ENCODE measurements at places on chromosomes 6 and 20. TPM values are rescaled to one million over a fixed set of nuclear protein-coding genes. Genes with fewer than 3 reads are reported as not detected.

- DNase-seq, result no peak
Measured at GRCh38 chr6:120675886-120676285, 658.4 kb downstream of the TBC1D32 start.

- DNase-seq, result no peak
Measured at GRCh38 chr6:37674161-37674560, 23.5 kb downstream of the MDGA1 start.

DNA sequence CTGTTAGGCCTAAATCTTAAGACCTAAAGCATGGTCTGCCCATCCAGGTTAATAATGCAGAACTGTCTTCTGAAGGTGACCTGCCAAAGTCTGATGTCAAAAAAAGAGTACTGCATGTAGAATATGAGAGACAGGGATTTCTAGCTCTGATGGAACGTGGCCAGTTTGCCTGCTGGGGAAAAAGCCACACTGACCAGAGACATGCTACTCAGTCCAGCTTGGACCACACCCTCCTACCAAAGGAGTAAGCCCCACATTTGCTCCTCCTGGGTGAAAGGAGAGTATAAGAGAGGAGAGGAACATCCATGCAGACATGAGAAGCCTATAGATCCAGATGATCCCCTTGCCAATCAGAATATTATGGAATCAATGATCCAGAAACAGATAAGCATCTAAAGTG is 229.9 kb upstream of the RUNX2 start:
- no peak for DNase-seq

The TMEM14B gene
- 61.0 TPM for total RNA-seq

- no peak for DNase-seq
Measured at GRCh38 chr6:21164768-21165326, 428.7 kb upstream of the SOX4 start.

- no peak for DNase-seq
Measured at GRCh38 chr20:44790638-44791393, 19.5 kb downstream of the RIMS4 start.

DNA sequence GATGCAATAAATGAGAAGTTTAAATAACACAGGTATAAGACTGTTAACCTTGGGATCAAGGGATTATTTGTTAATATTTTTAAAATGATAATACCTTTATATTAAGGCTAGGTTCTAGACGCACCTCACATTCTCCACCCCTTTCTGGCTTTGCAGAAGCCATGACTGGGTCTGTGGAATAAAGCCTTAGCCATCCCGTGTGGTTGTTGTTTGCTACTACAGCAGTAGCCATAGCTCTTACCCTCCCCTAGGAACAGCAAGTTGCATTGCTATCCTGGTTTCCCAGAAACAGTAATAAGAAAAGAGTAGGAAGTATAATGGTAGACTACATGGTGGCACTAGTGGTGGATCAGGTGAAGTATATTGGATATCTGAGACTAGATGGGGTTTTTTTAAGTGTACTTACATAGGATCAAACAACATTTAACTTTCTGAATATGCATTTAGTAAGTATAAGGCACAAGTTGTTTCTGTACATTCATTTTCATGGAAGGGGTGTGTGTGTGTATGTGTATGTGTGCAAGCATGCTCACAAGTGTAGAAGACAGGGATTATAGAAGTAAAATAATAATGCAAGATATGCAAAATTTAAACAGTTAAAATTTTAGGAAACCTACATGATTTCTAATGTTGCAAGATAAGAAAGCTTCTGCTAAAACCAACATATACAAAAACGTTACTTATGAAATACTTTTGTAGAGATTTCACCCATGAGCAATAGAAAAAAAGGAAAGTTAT is 384.2 kb downstream of the PRKN start:
- DNase-seq, result no peak

DNA sequence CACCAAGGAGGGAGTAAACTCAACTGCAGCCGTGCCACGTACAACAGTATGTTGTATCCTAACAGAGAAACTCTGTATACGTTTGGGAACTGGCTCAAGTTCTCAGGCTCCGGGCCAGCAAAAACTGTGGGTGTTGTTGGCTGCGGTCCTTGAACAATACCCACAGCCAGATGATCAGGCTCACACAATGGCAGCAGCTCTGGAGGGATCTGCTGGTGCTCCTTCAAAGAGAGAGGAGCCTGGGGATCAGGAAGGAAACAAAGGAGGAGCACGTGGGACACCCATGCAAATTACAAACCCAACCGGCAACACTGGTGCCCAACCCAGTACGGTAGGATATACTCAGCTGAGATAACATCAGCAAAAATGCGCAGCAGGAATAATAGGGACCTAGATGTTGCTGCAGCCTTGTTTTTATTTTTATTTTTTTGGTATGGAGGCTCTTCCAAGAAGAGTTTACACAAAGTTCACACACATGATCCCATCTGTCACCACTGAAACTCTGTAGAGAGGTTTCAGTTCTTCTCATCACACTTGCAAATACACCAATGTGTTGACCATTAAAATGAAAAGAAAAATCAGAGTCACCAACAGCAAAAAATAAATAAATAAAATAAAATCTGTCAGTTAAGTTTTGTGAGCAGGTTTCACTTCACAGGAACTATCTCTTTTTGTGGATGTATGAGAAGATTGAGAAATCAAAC is 41.2 kb upstream of the PDE10A start:
- no peak for DNase-seq

DNA sequence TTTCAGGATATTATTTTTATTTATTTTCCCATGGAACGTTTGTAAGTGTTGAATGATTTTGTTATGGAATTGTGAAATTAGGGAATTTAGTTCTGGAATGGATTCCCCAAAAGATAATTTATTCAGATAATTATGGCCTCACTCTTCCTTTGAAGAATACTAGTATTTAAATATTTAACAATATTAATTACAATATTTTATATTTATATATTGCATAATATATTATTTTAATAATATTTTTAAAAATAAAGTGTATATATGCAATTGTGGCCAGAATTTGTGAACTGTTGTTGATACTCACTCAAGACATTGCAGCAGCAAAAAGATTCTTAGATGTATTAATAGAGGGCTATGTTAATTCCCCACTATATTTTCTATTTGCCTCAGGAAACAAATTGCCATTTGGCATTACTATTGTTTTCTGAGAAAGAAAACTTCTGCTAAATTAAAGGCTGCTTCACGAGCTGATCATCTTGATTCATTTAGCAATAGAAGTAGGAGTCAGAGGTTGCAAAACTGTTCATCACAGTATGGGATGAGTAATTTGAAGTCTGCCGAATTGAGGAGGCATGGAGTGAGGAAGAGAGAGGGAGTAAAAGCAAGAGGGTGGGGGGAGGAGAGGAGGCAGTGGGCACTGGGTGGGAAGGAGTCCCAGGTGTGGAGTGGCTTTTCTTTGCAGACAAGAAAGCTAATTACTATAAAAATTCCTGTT is 729.2 kb downstream of the DHX35 start:
- no peak for DNase-seq

The CGA gene
- not detected for total RNA-seq

DNA sequence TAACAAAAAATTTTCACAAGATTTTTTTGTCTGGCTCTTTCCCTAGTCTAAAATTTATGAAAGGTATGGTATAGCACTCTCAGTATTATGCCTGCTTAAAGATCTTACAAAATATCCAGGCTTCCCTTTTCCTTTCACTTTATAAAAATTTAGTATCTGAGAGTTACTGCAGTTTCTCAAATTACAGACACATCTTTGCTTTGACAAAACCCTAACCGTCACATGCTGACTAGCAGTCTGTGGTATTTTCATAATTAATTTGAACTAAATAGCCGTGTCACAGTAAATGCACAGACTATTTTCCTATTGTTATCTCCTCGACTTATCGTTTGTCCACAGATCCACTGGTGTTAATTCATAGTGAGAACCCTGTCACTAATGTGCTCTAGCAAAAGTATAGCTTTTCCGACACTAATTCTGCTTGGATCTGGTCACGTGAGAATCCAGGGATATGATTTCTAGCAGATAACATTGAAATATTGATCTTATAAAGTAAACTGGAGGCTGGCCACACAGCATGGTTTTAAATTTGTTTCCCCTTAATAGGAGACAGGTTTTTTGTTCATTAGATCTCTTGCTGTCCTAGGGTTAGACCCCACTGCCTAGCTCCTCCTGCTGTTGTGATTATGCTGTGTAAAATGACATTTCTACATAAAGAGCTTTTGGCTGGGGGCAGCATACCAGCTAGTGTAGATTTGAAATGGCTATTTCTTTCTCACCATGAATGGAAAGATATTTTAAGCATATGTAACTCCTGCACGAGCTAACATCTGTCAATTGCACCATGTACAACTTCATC is 340.6 kb upstream of the SASH1 start:
- DNase-seq, result no peak

- no peak for DNase-seq
Measured at GRCh38 chr6:139474145-139475108, 100.0 kb upstream of the CITED2 start.

DNA sequence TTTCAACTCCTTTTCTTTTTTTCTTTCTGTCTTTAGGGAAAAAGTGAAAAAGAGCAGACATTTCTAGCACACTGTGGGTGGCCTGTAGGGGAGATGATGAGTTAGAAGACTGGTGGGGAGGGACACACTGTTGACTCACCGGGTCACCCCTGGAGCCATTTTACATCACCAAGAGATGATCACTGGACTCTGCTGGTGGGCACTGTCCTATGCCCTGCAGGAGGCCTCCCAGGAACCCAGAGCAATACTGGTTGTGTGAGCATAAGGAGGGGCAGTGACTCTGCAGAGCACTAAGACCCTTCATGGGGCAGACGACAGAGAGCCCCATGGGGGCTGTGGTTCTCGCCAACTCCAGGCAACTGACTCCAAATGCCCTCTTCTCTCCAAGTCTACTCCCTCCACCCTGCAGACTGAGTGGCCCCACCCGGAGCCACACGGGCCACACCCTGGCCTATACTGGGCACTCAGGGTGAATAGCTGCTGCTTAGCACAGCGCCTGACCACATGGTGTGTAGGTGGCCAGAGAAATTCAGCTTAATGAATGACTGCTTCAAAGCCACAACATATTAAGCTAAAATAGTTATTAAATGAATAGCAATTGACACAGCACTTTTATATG is 177.5 kb downstream of the CDC5L start:
- DNase-seq, result peak; percentile 59

- DNase-seq, result no peak
Measured at GRCh38 chr6:52584203-52584602, 7.3 kb upstream of the TRAM2 start.

The PRRT1 gene
- 1.2 TPM for total RNA-seq

The LIN28B gene
- total RNA-seq, result not detected

- no peak for DNase-seq
Measured at GRCh38 chr6:11654876-11655275, 117.3 kb downstream of the TMEM170B start.

The IL17A gene
- not detected for total RNA-seq

The NRN1 gene
- 15.0 TPM for total RNA-seq

DNA sequence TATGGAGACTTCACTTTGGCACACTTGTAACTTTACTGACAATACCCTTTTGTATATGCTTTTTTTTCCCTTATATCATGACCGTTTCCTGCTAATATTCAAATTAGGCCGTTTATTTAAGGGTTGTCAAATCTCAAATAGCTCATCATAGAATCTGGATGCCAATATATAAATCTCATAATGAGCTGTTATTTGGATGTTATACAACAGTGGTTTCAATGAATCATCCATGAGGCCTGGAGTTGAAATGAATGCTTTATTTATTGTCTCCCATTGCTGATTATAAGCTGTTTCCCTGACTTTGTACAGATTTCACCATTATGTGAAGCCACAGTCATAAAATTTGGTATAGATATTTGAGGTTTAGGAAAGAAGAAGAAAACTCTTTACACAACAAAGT is 256.1 kb downstream of the PLCB1 start:
- DNase-seq, result no peak
